ENCODE measurements at places on chromosomes 1 and 21.

GRCh38 chr1:235329139-235329902 lies 951 bp downstream of the GGPS1 start:
- peak; percentile 33 for DNase-seq

- no peak for DNase-seq
Measured at GRCh38 chr1:181091309-181092040, 3.0 kb downstream of the IER5 start.

GRCh38 chr1:150093805-150094204 lies 26.2 kb downstream of the VPS45 start:
- no peak for DNase-seq

- no peak for DNase-seq
Measured at GRCh38 chr1:223140611-223141405, 2.2 kb downstream of the TLR5 start.

DNA sequence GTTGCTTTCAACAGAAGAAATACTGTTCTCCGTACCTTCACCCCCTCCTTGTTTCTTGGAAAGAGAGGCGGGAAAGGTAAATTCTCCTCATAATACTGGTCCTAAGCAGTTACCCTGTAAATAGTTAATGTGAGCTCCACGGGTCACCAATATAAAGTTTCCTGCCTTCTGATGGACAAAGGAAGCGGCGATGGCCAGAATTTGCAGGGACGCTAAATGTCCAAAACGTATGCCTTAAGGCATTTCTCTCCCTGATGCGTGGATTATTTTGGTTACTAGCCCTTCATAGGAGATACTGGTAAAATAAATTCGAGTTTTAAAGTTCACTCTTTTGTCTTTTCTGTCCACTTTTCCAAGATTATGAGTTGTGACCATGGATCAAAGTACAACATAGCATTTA lies 898 bp upstream of the PTGS2 start:
- no peak for DNase-seq
